Hematopoietic multipotent progenitor cell treated with erythropoietin and hydrocortisone succinate and interleukin-3 and kit ligand, for 15 days (in vitro differentiated cells): ENCODE measurements at places on chromosomes 12 and 14.
A peak's percentile ranks its signal among the peaks of the same experiment; 100 is the strongest.

GRCh38 chr12:66035288-66035966, 95.1 kb downstream of the LLPH start:
- DNase-seq: peak; percentile 21

GRCh38 chr12:22729431-22729956, 104.5 kb downstream of the ETNK1 start:
- no peak for DNase-seq

GRCh38 chr12:110860833-110861296, 14.1 kb downstream of the CCDC63 start:
- no peak for DNase-seq

DNA sequence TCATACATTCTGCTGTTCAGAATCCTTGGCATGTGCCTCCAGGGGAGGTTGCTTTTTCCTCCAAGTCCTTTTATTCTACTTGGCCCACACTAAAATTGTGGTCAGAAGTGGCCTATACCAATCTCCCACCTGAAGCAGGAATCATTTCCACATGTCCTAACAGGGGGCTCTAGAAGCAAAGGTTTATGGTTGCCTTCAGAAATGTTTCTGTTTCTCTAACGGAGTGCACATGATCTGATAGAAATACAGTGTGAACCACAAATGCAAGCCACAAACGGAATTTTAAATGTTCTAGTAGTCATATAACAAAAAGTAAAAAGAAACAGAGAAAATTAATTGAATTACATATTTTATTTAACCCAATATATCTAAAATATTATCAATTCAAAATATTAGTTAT, 4.0 kb downstream of the PTGER2 start:
- DNase-seq: no peak

DNA sequence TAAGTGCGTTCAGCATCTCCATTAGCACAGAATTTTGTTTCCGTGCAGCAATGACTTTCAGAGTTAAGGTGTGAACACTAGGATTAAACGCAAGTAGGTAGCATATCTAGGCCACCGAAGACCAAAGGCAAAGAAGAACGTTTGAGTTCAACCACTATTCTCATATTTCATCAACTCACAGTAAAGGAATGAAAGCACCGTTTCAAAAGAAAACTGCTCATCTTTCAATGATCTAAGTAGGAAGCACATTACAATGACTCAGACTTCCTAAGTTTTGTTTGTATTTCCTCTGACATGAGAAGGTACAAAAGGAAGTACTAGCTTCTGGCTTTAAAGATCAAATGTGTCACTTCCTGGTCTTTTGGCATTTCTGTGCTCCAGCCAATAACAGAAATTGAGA, 57.6 kb downstream of the ACADS start:
- no peak for DNase-seq

DNA sequence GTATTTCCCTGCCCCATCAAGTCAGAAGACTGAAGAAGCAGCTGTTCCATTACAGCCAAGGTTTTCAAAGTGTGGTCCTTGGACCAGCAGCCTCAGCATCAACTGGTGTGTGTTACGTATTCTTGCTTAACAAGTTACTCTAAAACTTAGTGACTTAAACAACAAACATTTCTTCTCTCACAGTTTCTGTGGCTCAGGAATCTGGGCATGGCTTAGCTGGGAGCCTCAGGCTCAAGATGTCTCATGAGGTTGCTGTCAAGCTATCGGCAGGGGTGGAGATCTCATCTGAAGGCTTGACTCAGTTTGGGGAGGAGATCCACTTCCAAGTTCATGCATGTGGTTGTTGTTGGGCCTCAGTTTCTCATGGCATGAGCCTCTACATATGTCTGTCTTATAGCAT, 174.5 kb downstream of the KTN1 start:
- no peak for DNase-seq

DNA sequence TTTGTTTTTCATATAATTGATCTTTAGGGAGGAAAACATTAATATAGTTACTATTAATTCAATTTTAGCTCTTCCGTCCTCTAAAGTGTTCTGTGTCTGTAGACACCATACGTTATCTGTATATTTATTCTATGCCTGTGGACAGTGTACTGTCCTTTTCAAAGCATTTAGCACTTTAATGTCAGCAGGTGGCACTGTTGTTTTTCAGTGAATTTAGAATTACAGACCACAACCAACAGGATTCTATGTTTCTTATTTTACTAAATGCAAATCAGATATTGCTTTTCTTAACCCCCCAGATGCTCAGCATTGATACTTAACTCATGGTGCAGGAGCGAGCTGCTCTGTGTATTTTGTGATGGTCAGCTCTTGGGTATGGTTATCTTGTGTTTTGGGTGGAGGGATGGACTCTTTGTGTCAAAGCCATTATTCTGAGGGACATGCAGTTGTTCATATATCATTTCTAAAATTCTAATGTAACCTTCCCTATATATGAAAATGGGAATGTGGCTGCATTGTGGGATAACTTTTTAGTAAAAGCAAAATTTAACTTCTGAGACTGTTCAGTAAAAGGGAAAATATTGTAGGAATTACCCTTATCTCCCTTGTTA, 65.2 kb downstream of the PAPOLA start:
- DNase-seq: peak; percentile 40

- no peak for DNase-seq
Observed at GRCh38 chr12:954741-955140, 5.2 kb upstream of the RAD52 start.

- no peak for DNase-seq
Observed at GRCh38 chr12:116420227-116420880, 138.8 kb upstream of the MAP1LC3B2 start.

DNA sequence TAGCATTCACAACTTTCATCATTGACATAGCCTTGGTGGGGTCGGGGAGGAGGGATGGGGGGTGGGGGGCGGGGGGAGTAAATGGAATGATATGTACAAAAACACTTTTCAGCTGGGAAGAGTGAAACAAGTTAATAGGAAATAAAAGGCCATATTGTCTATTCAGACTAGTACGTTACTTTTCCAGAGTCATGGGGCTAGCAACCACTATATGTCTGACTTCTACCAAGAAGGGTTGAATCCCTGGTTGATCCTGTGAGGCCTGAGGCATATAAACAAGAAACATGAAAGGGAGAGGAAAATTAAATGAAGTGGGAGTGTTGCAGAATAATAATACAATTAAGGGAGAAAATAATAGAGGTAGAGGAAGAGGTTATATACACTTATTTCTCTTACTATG, 225.5 kb downstream of the ERC1 start:
- no peak for DNase-seq
